ENCODE measurements at places on chromosomes 6 and 20.

DNA sequence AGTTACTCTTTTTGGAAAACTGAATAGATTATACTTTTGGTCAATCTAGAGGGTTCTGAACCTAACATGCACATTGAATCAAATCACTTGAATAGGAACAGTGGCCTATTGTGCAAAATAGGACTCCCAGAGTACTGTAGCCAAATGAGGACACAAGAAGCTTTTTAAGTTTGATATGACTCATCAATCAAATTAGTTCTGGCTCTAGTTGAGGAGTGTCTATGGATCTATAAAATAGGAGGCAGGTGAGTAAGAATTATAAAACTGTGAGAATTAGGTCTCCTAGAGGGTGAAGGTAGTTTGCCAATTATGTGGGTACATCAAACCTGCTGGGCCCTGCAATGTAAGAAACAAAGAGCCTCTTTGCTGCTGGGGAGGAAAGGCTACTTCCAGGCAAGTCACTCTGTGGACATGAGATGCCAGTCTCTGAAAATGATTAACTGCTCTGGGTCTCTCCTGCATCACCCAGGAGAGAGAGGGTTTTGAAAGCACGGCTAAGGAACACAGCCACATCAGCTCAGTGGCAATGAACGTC is 112.3 kb downstream of the RCAN2 start:
- no peak for DNase-seq

- DNase-seq, result no peak
Measured at GRCh38 chr6:38248500-38249234, 391.1 kb downstream of the BTBD9 start.

DNA sequence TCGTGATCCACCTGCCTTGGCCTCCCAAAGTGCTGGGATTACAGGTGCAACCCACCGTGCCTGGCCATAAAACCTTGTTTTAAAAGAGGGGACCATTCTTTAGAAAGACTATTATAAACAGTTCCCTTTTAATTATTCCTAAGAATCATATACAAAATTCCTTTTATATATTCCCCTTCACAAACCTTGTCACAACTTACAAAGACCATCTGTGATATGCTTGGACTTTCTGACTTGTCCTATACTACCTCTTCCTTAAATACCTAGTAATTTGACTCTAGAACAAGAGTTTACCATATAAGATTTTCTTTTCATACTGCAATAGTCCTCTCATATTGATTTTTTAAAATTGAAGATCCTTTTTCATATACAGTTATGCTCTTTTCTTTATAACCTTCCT is 135.8 kb upstream of the PRSS16 start:
- DNase-seq, result no peak

DNA sequence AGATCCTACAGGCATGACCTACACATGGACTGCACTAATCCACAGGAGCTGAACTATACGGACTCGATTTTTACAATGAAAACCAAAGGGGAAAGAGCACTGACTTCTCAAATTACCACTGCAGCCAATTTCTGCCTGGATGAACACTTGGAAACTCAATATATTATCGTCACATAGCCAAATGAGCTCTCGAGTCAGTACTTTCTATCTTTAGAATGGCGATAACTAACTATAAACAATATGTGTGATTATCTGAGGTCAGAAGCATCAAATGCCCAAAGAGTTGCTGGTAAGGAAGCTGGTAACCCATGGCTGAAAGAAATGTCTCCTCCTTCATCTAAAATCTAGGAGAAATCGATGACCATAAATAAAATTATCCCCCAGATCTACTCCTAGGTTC is 86.7 kb downstream of the KIF16B start:
- DNase-seq, result no peak

DNA sequence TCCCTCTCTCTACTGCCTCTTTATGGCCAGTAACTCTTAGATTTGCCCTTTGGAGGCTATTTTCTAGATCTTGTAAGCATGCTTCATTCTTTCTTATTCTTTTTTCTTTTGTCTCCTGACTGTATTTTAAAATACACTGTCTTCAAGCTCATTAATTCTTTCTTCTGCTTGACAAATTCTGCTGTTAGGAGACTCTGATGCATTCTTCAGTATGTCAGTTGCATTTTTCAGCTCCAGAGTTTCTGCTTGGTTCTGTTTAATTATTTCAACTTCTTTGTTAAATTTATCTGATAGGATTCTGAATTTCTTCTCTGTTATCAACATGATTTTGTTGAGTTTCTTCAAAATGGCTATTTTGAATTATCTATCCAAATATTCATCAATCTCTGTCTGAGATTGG is 25.0 kb upstream of the SDCBP2 start:
- DNase-seq, result no peak

Measured in NCI-H1436 treated with DMSO at 0.1 percent for 48 hours (cell line).